ENCODE measurements at places on chromosomes 5 and 9. TPM values are rescaled to one million over a fixed set of nuclear protein-coding genes. Genes with fewer than 3 reads are reported as not detected.

DNA sequence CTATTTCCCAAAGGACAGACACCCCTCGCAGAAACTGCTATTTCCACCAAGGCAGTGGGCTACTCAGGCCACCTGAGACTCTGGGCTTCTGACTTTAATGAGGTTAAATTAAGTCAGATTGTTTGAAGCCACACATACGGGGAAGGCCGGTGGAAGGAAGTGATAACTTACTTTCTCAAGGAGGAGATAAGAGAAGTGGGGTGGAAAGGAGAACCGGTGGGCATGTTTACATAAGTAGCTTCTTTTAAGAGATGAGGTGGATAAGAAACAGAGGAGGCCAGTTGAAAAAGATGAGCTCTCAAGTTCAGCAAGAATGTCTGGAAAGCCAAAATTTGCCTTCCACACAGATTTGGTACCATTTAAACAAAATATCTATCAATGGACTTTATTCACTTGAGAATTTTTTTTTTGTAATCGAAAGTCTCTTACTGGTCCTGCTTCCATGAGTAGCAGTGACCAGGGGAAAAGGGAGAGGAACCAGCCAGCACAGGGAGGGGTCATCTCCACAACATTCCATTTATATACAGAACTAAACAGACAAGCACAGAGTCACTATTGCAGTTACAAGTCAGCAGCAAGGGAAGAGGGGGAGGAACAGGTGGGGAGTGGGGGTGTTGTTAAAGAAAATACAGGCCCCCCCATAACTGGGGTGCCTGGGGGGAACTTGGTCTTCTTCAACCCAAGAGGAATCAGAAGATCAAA, 20.0 kb downstream of the CCDC125 start:
- DNase-seq, result no peak

DNA sequence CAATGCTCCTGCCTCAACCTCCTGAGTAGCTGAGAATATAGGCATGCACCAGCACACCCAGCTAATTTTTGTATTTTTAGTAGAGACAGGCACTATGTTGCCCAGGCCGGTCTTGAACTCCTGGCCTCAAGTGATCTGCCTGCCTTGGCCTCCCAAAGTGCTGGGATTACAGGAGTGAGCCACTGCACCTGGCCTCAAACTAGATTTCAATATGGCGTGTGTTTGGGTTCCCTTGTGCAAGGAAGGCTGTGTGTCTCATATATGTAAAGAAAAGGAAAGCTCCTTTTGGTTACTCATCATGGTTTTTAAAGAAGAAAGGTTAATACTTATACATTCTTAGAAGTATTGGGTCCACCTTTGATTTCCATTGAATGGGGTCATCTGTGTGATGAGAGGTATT, 70.7 kb downstream of the ANKRD33B start:
- no peak for DNase-seq

GRCh38 chr9:126773004-126773607, 31.7 kb upstream of the ZBTB43 start:
- no peak for DNase-seq

DNA sequence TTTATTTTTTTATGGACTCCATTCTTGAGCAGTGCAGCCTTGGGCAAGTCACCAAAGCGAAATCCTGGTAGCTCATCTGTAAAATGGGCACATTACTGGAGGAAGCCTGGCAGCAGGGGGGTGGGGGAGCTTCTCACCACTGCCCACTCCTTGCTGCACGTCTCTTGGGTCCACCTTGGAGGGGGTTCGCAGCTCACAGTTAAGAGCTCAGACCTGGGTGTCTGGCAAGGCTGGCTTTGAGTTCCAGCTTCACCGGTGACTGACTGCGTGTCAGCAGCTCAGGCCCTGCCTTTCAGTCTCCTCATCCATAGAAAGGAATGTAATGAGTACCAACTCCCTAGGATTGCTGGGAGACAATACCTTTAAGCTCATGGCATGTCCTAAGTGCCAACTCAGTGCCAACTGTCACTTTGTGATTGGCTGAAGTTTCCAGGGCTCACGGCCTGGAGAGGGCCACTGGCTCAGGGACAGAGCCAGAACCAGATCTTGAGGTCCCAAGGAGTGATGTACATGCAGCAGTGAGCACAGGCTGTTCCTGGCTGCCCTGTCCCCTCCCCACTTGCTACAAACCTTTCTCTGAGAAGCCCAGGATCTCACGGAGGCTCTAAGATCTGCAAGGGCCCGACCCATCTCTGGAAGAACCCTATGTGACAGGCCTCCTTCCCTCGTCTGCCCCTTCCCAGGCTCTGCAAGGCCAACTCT, 72.9 kb downstream of the C9orf50 start:
- DNase-seq, result no peak

GRCh38 chr9:127210851-127211730, 53.5 kb upstream of the GARNL3 start:
- DNase-seq, result no peak

GRCh38 chr5:41196197-41196596, 17.1 kb downstream of the C6 start:
- DNase-seq, result no peak

- no peak for DNase-seq
Observed at GRCh38 chr9:126320158-126320922, 6.3 kb upstream of the MVB12B start.

Gene NXNL2
- total RNA-seq, result 1.8 TPM

Gene ADGRD2
- total RNA-seq, result 0.31 TPM

Gene MSX2
- 69.7 TPM for total RNA-seq
